Progenitor cell of endocrine pancreas (in vitro differentiated cells): ENCODE measurements at places on chromosomes 2 and 18.

DNA sequence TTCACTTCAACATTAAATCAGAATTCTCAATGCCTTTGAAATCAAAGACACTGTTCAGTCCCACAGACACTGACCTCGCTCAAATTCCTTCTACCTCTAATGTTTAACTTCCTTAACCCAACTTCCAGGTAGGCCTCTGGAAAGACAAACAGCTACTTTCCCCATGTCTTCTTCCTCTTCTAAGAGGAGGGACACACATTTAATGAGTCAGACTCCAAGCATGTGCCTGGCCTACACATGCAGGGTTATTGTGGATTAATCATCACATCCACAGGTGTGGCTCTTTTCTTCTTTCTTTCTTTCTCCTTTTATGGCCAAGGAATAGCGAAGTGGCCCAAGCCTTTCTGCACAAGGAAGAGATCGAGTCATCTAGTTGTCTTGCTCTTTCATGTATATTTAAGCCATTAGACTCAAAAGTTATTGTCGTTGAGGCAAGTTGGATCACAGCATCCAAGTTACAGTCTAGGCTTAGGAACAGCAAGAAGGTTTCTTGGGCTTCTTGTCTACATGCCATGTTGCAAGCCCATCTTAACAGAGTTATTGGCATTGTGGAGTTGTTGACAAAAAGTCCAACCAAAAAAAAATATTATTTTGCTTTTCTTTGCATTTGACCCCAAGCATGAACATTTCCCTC is 387.8 kb downstream of the IRS1 start:
- no peaks in the 10 kb centered on the region for H3K36me3 ChIP-seq
- no peak overlapping the region for H3K27ac ChIP-seq
- H3K4me1 ChIP-seq: peaks cover 2% of the 10 kb centered on the region
- H3K27me3 ChIP-seq: no peaks in the 10 kb centered on the region
- no peak for DNase-seq
- H3K4me3 ChIP-seq: no peak overlapping the region

DNA sequence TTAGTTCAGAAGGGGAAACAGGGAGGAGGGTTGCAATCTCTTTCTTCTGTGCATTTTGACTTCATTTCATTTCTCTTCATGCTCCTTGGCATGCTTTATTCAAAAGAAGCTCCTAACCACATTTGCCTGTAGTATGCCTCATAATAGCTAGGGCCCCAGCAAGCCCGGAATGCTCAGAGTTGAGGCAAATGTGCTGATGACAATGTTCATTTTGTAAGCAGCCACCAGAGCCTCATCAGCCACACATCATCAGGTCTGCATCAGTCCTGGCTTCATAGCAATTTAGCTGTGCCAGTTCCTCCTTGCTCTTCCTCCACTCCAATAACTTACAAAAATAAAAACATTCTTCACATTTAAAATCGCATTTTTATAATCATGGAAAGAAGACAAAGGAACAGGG is 65.4 kb upstream of the MMADHC start:
- H3K27me3 ChIP-seq: no peaks in the 10 kb centered on the region
- DNase-seq: no peak
- no peak overlapping the region for H3K4me3 ChIP-seq
- H3K27ac ChIP-seq: no peak overlapping the region

DNA sequence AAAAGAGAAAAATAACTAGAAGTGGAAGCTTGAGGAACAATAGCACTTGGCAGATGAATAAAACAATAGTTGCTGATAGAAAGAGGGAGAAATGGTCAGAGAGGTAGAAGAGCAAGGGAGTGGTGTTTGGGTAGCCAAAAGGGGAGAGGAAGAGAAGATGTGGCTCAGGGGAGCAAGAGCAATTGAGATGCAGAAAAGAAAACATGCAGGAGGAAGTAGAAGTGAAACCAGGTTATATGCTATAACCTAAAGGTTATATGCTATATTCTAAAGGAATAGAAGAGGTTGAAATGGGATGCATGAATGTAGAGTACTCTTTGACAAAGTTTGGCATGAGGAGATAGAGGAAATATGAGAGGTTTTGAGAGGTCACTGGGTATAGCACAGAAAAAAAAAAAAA is 759.5 kb downstream of the SATB2 start:
- no peaks in the 10 kb centered on the region for H3K36me3 ChIP-seq
- no peak for DNase-seq
- H3K27me3 ChIP-seq: peaks cover 30% of the 10 kb centered on the region
- H3K4me3 ChIP-seq: no peak overlapping the region

DNA sequence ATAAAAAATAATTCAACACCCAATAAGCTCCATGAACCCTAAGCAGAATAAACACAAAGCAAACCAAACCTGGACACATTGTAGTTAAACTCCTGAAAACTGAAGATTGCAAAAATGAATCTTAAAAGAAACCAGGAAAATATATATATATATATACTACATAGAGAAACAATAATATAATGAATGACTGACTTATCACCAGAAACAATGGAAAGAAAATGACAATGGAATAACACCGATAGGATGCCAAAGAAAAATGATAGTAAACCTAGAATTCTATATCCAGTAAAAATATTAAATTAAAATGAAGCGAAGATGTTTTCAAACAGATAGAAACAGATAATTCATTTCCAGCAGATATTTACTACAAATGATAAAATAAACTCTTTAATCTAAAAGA is 346.9 kb downstream of the IRS1 start:
- H3K36me3 ChIP-seq: peaks cover 3% of the 10 kb centered on the region
- H3K27ac ChIP-seq: no peak overlapping the region
- no peak overlapping the region for H3K4me3 ChIP-seq
- no peaks in the 10 kb centered on the region for H3K27me3 ChIP-seq
- DNase-seq: no peak

- no peaks in the 10 kb centered on the region for H3K36me3 ChIP-seq
- H3K4me3 ChIP-seq: no peak overlapping the region
- DNase-seq: no peak
- no peak overlapping the region for H3K27ac ChIP-seq
- H3K4me1 ChIP-seq: peaks cover 7% of the 10 kb centered on the region
Observed at GRCh38 chr18:36672437-36673344, 156.1 kb downstream of the TPGS2 start.

DNA sequence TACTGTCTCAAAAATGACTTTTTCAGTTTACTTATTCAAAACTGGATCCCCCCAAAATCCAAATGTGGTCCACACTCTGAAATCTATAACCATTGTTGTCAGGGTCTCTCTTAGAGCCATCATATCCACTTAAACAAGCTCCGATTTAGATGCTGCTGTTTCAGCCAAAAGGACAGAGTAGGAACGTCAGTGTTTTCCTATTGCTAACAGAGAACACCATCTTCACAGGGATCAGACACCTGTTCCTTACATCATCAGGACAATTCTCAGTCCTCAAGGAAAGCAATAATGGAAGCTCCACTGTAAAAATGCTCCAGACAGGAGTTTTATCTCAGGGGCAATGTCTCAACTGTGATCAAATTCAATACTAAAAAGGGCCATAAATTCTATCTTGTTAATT is 155.4 kb downstream of the STK39 start:
- no peaks in the 10 kb centered on the region for H3K27me3 ChIP-seq
- no peak for DNase-seq
- H3K27ac ChIP-seq: no peak overlapping the region
- no peak overlapping the region for H3K4me3 ChIP-seq
- peaks cover under 1% of the 10 kb centered on the region for H3K4me1 ChIP-seq

DNA sequence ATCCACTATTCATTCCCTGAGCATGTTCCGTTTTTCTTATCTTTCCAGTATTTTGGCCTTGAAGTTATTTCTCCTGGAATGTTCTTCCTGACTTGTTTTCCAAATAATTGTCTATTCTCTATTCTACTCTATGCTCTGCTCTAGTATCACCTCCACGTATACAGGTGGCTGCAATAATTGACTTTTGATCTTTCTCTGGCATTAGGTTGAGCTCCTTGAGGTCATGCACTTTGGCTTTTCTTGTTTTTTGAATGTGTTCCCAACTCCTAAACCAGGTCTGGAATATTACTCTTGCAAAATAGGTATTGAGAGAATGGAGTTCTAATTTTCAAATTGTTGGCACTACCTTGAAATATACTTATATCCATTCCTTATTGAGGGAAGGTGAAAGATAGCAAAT is 550.4 kb downstream of the CNTNAP5 start:
- H3K4me1 ChIP-seq: peaks cover 10% of the 10 kb centered on the region
- no peak for DNase-seq
- no peak overlapping the region for H3K27ac ChIP-seq
- no peak overlapping the region for H3K4me3 ChIP-seq

DNA sequence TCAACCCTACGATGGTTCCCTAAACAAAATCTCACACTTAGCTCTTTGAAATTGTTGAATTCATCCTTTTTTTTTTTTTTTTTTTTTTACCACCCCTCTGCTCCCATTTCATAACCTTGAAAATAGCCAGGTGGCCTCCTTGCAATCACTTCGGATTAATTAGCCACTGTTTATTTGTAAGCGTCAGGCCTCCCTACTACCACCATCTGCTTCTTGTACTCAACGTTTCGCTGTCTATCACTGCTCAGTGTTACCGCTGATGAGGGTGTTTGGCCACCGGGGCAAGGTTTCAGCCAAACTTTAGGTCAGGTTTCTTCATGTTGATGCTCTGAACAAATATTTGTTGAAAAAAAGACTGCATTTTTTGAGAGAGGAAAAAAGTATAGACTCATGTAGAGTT is 183.2 kb downstream of the EPHA4 start:
- H3K36me3 ChIP-seq: no peaks in the 10 kb centered on the region
- H3K4me3 ChIP-seq: no peak overlapping the region
- no peak for DNase-seq
- H3K4me1 ChIP-seq: peaks cover 11% of the 10 kb centered on the region
- no peak overlapping the region for H3K27ac ChIP-seq

- no peaks in the 10 kb centered on the region for H3K27me3 ChIP-seq
- peaks cover 28% of the 10 kb centered on the region for H3K36me3 ChIP-seq
- peak overlapping the region; percentile 90 for H3K27ac ChIP-seq
- DNase-seq: no peak
- peaks cover 22% of the 10 kb centered on the region for H3K4me1 ChIP-seq
Observed at GRCh38 chr2:72755647-72756423, 70.0 kb downstream of the EXOC6B start.

DNA sequence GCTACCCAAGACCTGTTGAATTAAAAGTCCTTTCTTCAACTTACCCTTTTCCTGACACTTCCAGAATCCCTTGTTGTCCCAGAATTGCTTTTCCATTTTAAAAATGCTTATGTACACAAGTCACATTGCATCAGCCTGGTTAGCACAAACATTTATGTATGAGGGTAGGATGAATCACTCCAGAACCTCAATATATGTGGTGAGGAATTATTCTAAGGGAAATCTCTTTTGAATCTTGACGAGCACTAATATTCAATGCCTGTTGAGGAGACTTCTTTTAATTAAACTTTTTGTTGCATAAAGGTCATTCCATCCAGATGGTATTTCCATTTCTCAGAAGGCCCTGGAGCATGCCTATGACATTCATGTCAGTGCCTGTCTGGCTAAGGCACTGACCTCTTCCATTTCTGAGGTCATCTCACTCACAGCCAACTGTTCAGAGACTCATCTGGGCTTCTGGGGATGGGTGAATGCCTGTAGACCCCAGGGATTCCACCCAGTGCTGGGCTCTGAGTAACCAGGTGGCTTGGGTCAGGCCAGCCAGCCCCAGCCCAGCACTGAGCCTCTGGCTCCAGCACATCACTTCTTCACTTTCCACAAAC is 28.2 kb downstream of the ACMSD start:
- no peaks in the 10 kb centered on the region for H3K36me3 ChIP-seq
- H3K4me1 ChIP-seq: no peaks in the 10 kb centered on the region
- DNase-seq: no peak
- H3K4me3 ChIP-seq: no peak overlapping the region

DNA sequence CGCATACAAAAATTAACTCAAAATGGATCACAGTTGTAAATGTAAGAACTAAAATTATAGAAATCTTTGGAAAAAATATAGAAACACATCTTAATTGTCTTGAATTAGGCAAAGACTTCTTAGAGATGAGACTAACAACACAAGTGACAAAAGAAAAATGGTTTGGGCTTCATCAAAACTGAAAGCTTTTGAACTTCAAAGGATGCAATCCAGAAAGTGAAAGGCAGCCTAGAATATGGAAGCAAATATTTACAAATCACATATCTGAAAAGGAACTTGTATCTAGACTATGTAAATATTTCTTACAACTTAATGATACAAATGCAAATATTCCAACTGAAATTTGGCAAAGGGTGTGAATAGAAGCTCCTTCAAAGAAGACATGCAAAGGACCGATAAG is 582.8 kb upstream of the ZEB2 start:
- no peaks in the 10 kb centered on the region for H3K4me1 ChIP-seq
- DNase-seq: no peak
- no peaks in the 10 kb centered on the region for H3K27me3 ChIP-seq
- H3K4me3 ChIP-seq: no peak overlapping the region
- H3K36me3 ChIP-seq: peaks cover 1% of the 10 kb centered on the region
- H3K27ac ChIP-seq: no peak overlapping the region

DNA sequence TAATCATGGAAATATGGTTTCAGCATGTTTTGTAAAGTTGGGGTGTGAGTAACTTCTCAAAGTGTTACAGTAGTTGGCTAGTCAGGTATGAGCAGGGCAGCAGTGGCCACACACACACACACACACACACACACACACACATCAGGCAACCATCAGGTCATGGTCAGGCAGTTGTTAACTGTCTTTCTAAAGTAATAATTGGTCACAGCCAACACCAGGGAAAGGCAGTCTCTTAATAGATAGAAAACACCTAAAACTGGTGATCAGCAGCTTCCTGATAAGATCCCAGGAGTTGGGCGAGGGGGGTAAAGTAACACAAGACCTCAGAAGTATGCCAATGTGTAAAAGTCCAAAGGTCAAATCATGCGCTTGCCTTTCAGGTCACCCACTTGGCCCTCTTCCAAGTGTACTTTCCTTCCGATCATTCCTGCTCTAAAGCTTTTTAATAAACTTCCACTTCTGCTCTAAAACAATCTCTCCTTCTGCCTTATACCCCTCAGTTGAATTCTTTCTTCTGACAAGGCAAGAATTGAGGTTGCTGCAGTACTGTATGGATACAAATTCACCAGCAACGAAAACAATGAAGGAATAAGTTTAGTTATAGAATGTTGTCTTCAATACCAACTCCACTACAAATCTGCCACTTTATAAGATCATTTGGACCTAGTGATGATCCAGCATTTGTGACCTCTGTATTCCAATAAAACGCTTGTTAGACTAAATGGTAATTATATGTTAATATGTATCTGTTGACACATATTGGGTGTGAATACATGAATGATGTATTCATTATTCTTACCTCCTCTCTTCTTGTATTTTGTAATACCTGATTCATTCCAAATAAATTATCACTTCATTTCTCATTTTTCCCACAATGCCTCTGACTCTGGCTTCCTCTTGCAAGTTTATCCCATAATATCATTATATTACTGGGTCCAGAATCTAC is 254.3 kb downstream of the METTL4 start:
- H3K27ac ChIP-seq: no peak overlapping the region
- H3K4me3 ChIP-seq: peak overlapping the region; percentile 15
- H3K27me3 ChIP-seq: no peaks in the 10 kb centered on the region
- DNase-seq: no peak
- H3K4me1 ChIP-seq: peaks cover 22% of the 10 kb centered on the region
